Mucosa of gallbladder (tissue), 1 donor: ENCODE measurements at places on chromosomes 2 and 18. TPM values are rescaled to one million over a fixed set of nuclear protein-coding genes. Genes with fewer than 3 reads are reported as not detected.

DNA sequence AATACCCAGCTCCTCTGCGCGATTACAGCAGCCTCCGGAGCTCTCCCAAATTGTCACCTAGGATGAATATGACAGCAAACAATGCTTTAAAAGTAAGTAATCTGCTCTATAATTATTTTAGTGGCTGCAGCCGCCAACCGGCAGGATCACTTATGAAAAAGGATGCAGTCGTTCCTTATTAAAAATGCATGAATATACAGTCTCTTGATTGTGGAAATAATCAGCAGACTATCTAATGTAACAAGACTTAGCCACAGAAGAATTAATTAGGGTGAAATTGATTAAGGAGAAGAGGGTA lies 71.8 kb upstream of the STPG4 start:
- no peak for DNase-seq

DNA sequence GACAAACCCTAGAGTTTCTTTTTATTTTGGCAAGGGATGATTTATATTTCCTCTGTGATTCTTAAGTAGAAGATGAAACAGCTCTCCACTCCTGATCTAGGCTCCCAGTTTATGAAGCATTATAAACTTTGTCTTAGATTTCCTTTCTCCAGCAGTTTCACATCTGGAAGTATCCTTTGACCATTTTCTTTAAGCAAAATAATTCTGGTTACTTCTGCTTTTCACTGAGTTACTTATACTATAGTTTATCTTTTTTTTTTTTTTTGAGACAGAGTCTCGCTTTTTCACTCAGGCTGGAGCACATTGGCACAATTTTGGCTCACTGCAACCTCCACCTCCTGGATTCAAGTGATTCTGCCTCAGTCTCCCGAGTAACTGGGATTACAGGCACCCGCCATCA lies 45.5 kb downstream of the KCMF1 start:
- no peak for DNase-seq

DNA sequence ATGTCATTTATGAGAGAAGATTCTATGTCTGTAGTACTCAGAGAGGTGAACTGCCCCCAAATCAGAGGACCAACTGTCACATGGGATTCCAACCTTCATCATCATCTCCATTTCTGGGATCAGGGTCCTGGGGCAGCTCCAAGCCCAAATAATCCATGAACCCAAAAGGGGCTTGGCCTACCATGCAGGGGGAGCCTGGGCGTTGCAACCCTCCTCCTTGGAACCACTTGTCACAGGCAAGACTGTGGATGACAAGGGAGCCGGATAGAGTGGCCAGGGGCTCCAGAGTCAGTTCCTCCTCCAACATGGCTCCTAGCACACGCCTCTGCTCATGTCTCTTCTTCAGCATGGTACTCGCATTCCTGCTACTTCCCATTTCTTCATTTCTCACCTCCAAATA lies 7.9 kb downstream of the CTLA4 start:
- no peak for DNase-seq

- DNase-seq = peak; percentile 97
These were observed at the start of gene COX7A2L for GRCh38 chr2:42360890-42361727. TSS of gene COX7A2L (minus strand) at chr2:42361217. CDS start at chr2:42361161, 56 bp downstream.

DNA sequence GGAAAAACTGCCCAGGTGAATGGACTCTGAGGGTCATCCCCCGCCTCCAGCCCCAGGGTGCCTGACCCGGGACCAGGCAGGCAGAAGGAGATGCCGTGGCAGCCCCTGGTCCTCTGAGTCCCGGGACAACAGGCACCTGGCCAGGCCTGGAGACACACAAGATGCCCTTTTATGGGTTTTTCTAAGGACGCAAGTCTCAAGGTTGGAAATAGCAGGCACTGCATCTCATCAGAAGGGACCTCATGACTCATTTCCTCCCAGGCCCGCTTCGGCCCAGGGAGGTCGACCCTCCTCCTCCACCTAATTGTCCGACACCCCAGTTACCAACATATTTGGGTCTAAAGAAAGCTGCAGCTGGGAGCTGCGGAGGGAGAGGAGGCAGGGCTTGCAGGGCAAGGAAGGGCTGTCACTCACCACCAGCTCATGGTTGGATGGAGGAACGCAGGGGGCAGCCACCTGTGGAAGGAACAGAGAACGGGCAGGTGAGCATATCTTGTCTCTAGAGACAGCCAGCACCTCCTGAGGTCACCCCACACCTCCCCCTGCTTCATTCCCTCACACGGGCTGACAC lies 82.9 kb downstream of the TNS1 start:
- no peak for DNase-seq

DNA sequence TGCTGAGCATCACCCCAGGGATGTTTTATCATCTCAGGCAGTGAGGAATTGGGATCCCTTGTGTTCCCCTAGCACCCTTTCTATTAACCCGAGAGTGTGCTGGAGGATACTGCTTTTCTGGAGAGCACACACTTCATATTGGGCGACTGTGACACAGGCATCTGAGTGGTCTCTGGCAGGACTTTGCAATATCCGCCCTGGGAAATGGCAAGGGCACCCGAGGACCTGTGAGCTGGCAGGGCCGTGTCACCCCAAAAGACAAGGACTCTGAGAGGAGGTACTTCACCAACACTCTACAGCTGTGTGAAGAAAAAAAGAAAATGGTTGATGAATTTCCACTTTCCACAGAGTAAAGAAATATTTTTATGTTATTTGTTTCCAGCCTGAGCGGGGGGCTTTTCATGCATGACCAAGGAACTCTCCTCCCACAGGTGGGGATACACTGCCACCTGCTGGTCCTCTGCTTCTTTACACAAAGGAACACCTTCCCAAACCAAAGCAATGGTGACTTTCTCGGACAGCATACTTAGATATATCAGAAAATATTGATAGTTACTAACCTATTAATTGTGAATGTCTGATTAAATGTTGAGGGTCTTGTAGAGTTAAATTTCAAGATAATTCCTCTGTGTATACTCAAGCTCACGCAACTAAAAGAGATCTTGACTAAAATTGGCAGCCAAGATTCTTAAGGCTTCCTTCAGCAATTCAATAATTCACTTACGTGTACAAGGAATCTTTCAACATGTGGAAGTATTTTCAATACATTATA lies 45.9 kb upstream of the REG3G start:
- no peak for DNase-seq

DNA sequence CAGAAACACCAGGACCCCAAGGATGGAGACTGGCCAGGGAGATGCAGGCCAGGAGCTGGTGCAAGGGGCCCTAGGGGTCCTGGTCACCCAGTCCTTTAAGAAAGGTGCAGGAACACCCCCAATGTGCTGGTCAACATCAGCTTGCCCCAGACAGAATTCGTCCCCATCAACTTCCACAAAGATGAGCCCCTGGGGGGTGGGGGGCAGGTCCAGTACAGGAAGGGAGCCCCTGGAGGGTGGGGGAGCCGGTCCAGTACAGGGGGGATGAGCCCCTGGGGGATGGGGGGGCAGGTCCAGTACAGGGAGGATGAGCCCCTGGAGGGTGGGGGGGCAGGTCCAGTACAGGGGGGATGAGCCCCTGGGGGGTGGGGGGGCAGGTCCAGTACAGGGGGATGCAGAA lies 160.7 kb upstream of the SALL3 start:
- DNase-seq = no peak

DNA sequence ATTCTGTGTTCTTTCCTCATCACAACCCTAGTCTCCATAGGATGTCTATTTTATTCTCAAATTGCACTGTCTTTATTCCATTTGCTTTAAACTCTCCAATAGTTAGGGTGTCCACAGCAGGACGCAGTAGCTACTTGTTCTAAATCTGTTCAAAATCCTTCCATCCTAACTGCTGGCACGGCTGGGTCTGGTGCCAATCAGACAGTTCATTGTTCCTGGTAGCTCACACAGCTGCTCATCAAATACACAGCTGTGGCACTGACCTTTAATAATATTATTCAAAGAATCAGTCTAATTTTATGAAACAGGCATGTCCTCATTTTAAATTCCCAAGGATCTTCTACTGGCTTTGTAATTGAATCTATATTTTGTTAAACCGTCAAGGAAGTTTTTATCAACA lies 59.7 kb upstream of the TMEFF2 start:
- DNase-seq = no peak

GRCh38 chr2:162017233-162017632 lies 56.8 kb downstream of the DPP4 start:
- DNase-seq = no peak

- no peak for DNase-seq
These were observed 7.9 kb downstream of the MFSD6 start for GRCh38 chr2:190415794-190416775.

- peak; percentile 51 for DNase-seq
These were observed 48.1 kb upstream of the ARL4C start for GRCh38 chr2:234544659-234545611.

- no peak for DNase-seq
These were observed 24.4 kb upstream of the THOC1 start for GRCh38 chr18:292271-292670.

GRCh38 chr18:34990597-34990996 lies 50.6 kb upstream of the MAPRE2 start:
- no peak for DNase-seq

- DNase-seq = no peak
These were observed 181.4 kb upstream of the FN1 start for GRCh38 chr2:215617060-215617824.

DNA sequence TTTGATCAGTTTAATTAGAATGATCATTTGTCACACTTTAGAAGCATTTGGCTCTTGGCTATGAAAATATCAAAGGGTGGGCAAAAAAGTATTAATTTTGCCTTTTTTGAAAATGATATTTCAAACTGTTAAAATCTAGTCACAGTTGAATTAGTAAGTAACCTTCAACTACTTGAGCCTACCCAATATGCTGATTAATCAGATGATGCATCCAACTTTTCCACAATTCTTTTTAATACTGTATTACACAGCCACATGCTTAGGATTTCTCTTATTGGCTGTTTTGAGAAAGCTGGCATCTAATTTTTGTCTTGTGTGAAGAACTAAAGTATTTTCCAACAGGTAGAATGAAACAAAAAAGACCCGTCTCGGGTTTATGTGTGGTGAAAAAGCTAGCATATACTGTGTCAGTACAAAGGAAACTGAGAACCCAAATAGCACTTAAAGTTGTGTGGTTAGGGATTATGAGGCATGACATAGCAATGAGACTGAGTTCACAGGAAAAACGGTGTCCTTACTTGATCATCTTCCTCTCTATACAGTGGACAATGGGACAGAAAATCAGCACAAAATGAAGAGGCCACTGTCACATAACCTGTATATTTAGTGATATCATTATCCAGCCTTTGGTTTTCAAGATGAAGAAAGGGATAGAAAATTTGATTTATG lies 11.7 kb downstream of the OSBPL6 start:
- no peak for DNase-seq

- no peak for DNase-seq
These were observed 217.8 kb downstream of the BCL11A start for GRCh38 chr2:60335533-60336237.

- DNase-seq = no peak
These were observed 127.2 kb downstream of the OLA1 start for GRCh38 chr2:174121175-174121574.

GRCh38 chr18:44325903-44326635 lies 354.6 kb upstream of the SETBP1 start:
- DNase-seq = peak; percentile 65

DNA sequence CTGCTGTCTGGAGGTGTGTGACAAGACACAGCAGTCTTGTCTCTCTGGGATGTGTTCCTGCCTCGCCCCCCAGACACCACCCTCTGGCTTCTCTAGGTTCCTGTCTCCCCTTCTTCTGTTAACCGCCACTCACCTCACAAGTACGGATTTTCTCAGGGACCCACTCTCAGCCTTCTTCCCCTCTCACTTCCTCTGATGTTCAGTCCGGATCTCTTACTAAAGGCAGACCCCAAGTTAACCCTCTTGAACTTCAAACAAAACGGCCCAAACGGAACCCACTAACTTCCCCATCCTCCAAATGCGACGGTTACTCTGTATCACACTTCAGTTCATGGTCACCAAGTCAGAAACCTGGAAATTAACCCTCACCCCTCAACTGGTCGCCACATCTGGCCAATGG lies 32.0 kb downstream of the B4GALT6 start:
- DNase-seq = no peak

DNA sequence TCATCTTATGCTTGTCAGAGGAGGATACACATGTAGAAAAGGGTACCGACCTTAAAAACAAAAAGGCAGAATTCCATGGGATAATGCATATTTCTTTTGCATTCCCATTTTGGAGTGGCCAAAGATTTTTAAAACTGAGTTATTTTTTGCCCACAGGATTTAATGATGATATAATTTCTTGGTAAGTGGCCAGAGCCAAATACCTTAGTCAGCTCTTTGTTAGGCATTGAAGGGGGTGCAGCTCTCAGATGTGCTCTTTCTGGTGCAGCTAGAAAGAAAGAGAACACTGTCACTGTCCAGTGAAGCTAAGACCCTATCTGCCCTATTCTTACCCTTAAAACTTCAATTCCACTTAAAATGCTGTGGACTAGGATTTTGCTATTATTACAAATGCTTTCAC lies 10.8 kb downstream of the COQ10B start:
- no peak for DNase-seq

- no peak for DNase-seq
These were observed 15.7 kb upstream of the OLA1 start for GRCh38 chr2:174263997-174264396.

GRCh38 chr2:220744861-220745260 lies 827.2 kb downstream of the EPHA4 start:
- no peak for DNase-seq

DNA sequence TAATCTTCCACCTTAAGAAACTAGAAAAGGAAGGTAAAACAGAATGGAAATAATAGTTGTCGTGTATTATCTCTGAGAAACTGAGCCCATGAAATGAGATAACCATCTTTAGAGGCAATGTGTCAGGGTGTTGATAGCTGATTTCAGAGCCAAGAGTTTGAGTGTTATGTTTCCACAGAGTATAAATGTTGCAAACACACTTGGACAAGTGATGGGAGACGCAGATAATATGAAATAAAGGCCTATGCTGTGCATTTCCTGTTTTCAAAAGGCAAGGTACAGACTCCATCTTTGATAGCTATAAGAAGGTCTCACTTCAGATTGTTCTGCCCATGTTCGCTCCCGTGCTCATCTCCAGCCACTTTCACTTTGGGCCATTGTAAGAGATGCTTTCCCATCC lies 25.9 kb upstream of the DNER start:
- no peak for DNase-seq

DNA sequence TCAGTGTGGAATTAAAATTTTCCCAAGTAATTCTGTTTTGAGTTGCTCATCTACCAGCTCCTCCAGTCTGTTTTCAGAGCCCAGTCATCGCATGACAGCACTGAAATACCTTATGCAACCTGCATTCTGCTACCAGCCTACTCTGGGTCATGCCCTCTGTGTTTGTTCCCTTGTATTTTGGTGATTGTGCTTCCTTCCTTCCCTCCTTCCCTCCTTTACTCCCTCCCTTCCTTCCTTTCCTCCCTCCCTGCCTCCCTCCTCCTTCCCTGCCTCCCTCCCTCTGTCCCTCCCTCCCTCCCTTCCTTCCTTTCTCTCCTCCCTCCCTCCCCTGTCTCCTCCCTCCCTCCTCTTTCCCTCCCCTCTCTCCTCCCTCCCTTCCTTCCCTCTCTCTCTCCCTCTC lies 289.6 kb downstream of the CDH2 start:
- DNase-seq = no peak

Gene B3GNT2
- total RNA-seq = 31.9 TPM

Gene WDR54
- total RNA-seq = 38.1 TPM

Gene ITGB6
- 48.8 TPM for total RNA-seq

Gene UBXN4
- total RNA-seq = 106 TPM

Gene TIGD1
- 4.6 TPM for total RNA-seq

Gene REG3A
- total RNA-seq = 2.9 TPM

Gene TEKT4
- 0.14 TPM for total RNA-seq

Gene RESP18
- not detected for total RNA-seq

Gene MATN3
- total RNA-seq = 0.89 TPM

Gene ST6GAL2
- 28.3 TPM for total RNA-seq

Gene MYL1
- total RNA-seq = not detected

Gene SERPINB2
- not detected for total RNA-seq

Gene REG3G
- total RNA-seq = 0.66 TPM

Gene DPYSL5
- total RNA-seq = 0.26 TPM
